Natural killer cell treated with Interleukin-12 subunit alpha and Interleukin-12 subunit beta and Interleukin-15 and Interleukin-18, amount 100 ng/mL, for 72 hours (primary cell): ENCODE measurements at places on chromosomes 16 and 17.

GRCh38 chr16:78290872-78291591 lies 191.6 kb downstream of the WWOX start:
- DNase-seq: no peak

- no peak for DNase-seq
Observed at GRCh38 chr16:85018529-85019236, 7.3 kb upstream of the ZDHHC7 start.

DNA sequence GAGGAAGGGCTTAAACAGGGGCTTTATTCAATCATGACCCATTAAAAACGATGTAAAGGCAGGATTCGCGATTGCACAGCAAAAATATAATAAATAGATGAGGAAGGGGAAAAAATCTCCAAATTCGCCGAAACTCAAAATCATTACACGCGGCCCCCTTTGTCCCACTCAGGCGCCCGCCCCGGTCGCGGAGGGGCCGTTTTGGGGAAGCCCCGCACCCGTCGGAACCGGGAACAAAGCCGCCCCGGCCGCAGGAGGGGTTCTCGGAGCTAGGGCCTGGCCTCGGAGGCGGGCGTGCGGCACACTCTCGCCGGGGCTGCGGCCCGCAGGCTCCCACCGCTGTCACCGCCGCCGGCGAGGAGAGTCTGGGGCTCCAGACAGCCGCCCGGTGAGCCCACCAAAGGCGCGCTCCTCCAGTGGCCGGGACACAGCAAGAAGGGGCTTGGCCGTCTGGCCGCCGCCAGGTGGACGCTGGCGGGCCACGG lies 521 bp downstream of the C16orf87 start:
- peak; percentile 68 for DNase-seq

DNA sequence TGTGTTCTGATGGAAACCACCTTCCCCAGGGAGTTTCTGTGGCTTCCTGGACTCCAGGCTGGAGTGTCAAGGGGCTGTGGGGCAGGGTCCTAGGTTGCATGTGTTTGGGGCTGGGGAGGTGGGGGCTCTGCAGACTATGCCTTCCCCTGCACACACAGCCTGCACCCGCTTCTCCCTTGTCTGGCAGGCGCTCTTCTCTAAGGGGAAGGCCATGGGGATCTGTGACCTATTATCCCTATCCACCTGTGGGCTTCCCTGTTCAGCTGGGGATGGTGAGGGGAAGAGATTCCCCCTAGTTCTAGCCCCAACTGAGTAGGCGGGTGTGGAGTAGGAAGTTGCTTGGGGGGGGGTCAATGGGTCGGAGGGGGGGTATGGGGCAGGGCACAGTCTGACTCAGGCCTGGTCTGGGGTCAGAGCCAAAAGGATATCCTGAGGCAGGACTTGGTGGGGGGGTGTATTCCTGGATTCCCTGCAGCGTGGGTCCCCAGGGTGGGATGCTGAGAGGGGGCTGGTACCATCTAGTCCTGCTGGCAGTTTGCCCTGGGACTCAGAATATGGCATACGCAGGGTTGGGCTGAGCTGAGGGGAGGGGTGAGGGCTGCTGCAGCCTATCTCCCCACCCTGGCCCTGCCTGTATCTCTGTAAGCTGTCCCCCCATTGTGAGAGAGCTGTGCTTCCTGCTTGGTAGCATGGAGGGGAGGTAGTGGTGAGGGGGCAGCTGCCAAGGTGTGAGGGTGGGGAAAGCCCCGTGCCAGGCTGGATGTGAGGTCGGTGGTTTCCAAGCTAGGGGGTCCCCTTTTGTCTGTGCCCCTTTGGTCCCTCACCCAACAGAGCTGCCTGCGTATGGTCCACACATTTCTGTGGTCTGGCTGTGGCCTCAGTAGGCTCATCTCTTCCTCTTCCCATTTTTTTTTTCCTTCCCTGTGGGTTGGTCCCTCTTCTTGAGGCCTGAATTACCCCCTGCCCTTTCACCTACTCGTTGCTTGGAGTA lies 14.7 kb downstream of the RARA start:
- peak; percentile 82 for DNase-seq

- DNase-seq: no peak
Observed at GRCh38 chr17:74950207-74950606, 14.5 kb downstream of the OTOP3 start.

- peak; percentile 79 for DNase-seq
Observed at GRCh38 chr17:17356149-17356930, 53.2 kb downstream of the NT5M start.

DNA sequence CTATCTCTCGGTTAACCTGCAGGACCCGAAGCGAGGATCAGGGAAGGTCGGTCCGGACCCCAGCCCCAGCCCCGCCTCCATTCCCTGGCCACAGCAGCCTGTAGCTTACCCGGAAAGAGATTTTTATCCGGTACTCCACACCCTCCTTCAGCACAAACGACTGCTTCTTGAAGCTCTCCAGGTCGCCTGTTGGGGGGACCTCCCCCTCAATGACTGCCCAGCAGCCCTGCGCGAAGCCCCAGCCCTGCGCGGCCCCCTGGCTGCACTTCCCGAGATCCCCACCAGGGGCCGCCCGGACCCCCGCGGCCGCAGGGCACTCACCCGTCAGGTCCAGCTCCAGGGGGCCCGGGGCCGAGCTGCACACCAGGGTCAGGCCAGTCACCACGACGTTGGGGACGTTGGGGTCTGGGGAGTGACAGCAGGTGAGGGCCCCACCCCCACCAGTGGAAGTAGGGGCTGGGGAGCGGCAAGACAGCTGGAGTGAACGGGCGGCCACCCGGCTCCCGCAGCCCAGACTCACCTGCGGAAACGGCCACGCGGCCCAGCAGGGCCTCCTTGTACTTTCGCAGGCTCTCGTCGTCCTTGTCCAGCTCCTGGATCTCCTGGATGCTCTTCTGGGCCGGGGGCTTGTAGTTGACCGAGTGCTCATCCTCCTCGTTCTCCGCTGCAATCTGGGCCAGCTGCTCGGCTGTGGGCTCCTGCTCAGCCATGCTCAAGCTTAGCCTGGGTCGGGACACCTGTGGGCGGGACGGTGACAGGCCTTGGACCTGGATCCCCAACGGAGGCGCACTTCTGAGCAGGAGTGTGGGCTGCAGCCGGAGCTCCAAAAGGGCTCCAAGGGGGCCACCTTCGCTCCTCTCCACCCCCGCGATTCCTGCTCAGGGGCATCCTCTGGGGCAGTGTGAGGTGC lies 1.7 kb downstream of the ARHGDIA start:
- DNase-seq: no peak

- peak; percentile 94 for DNase-seq
Observed at GRCh38 chr16:2023092-2024031, 3.3 kb upstream of the NHERF2 start.
